NCI-H187 treated with DMSO at 0.1 percent for 48 hours (cell line): ENCODE measurements at places on chromosomes 6 and 20.

DNA sequence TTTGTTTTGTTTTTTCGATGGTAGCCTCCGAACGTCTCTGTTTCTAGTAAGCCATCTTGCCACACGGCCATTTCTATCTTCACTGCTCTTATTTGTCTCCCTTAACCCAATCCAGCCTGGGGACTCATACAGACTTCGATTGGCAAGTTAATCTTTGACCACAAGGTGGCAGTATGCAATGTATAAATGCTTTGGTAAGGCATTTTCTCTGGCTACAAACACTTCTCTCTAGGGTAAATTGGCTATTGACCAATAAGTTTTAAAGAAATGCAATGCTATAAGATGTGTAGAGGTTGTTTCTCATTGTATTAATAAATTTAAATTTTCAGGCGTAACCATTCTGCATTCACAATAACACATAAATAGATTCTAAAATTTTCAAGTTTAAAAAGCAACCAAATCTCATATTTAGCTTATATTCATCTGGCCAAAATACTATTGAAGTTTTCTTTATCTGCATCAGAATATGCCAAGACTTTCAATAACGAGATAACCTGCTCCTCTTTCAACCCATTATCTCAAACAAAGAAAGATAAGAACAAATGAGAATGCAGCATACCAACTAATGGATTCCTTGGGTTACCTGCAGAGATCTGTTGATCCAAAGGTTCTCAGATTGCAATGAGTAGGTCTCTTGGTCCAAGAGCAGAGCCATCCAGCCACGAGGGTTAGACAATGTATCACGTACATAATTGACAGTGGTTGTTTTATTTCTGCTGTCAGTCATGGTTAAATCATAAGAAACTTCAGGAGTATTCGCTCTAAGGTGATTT, 231.9 kb downstream of the PKHD1 start:
- DNase-seq: no peak

DNA sequence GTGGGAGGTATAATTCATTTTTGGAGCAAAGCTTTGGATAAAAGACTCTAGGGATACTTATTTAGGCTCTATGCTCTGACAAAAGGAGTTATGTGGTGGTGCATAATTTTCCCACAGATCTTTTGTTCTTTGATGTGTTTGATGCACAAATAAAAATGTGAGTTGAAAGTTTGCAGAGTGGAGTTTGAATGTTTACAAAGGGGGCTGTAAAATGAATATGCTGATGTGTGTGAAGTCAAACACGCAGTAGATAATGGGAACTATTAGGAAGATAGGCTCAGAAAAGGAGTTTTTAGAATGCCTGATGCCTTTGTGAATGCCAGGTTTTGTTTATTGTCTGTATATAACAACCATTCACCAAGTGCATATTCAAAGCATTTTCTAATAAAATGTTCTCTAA, 545.0 kb upstream of the EPHA7 start:
- no peak for DNase-seq

DNA sequence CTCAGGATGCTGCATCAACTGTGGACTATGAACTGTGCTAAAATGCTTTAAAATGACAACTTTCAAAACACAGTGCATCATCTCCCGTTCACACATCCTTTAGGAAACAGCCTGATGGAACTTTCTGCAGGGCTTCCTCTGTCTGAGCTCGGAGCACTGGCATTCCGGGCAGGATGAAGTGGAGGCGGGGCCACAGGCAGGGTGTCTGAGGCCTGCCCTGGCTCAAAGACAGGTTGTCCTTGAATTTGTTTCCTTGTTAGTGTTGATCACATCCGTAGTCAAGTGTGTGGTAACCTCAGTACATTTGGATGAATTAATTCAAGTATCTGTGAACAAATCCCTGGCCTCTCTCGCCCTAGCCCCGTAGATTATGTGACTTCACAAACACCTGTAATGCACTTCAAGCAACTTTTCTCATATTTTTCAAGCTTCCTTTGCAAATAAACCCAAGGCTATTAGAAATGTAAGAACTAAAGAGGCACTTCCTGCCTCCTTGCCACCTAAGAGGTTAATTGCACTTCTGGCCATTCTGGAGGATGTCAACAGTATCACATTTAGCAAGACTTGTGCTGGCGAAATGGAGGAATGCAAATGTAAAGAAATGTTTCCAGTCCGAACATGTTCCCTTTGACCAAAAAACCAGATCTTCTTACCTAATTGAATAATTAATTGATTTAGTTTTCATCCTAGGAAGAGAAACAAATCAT, 3.1 kb downstream of the CD93 start:
- DNase-seq: no peak

GRCh38 chr20:38198238-38198861, 33.3 kb upstream of the TGM2 start:
- DNase-seq: no peak

GRCh38 chr6:146670161-146670560, 71.4 kb downstream of the ADGB start:
- DNase-seq: no peak

DNA sequence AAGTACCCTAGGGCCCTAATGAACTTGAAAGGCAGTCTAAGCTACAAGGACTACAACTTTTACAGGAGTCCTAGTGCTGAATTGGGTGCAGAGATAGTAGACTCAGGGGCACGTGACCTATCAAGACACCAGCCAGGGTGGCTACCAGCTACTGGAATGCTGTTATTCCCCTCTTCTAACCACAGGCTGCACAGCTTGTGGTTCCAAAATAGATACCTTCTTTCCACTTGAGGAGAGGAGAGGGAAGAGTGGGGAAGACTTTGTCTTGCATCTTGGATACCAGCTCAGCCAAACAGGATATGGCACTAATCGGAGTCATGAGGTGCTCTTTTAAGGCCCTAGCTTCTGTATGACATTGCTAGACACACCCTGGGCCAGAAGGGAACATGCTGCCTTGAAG, 60.0 kb upstream of the MTRF1L start:
- no peak for DNase-seq

DNA sequence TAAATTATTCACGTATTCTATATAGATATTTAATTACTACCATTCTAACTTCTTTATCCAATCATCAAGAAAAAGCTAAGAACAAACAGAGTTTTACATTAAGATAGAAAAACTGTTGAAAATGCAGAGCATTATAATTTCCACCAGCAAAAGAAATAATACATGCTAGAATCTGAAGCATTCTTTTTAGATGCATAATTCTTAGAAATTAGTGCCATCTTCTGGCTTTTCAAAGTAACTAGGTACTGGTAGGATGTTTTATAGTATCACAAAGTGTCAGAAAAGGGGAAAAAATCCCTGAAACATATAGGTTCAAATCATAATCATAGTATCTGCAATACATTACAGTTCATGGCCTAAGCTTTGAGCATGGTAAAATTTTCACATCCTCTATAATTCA, 178.9 kb downstream of the PHF3 start:
- no peak for DNase-seq

GRCh38 chr6:43016176-43016942, 2.3 kb downstream of the KLHDC3 start:
- DNase-seq: no peak

DNA sequence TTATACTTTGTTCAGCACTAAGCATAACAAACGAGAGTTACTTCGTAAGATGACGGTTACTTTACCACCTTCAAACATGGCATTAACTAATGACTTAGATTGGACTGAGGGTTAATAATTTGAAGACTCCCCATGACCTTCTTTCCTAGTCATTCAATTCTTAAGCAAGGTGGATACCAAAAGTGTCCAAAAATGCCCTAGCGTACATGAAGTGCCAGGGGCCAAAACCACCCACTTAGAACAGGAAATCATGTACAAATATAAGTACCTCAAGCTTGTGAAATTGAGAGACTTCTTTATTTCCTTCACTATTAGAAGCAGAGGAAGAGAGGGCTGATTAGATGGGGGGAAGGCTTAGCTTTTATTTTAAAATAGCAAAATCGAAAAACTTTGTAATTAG, 166.4 kb downstream of the ATXN1 start:
- DNase-seq: no peak

DNA sequence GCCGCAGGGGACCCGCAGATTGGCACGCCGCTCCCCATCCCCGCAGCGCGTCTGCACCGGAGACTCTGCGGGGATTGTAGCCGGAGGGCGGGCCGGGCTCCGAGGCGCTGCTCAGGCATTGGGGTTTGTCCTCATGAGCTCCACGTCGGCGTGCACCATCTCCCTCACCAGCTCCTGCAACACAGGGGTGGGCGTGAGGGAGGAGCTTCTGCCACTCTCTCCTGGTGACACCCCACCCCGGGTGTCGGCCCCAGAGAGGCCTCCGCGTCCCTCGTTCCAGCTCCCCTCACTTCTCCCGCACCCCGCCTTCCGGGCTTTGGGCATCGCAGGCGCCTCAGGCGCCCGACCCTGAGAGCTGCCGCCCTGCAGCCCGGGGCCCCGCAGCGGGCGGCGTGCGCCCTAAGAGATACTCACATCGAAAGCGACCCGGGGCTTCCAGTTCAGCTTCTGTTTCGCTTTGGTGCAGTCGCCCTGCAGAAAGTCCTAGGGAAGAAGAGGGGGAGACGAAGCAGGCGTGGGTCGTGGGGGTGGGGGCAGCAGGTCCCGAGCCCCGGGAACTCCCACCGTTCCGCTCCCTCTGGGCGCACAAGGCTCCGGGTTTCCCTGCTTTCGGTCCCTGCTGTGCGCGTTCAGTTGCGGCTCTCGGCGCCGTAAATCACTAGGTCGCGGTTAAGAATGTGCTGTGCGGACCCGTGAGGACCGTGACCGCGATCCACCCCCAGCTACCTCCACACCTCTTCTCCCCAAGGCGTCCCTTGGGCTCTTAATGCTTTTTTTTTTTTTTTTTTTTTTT, 14.5 kb downstream of the FOXC1 start:
- DNase-seq: no peak

GRCh38 chr20:57999465-58000111, 228.9 kb downstream of the ANKRD60 start:
- DNase-seq: no peak

DNA sequence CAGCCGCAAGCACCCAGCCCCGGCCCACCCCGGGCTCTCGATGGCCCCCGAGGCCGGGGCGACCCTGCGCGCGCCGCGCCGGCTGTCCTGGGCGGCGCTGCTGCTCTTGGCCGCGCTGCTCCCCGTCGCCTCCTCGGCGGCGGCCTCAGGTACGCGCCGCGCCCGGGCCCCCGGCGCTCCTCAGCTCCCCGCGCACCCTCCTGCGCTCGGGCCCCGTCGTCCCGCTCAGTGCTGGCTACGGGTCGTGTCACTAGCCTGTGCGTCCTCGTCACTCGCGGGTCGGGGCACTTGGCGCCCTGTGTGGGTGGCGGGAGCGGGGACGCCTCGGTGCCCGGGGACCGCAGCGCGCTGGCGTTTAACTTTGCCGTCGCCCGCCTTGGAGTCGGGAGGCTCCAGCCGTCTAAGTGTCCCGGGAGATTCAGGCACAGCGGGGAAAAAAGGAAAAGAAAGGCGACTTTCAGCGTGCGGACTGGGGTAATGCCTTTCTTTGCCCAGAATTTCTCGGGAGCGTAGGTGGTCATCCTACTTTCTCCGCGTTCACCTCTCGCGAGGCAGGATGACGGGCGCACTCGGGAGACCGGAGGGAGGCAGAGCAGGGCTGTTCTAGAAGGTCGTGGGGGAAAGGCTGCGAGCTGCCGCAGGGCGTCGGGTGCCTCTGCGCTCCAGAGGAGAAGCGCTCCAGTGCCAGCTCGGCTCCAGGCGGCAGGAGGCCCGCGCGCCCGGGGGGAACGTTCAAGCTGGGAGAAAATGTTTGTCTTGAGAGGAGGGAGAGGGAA, 545 bp downstream of the FNDC1 start:
- no peak for DNase-seq
